ENCODE measurements at places on chromosomes 7 and 10. TPM values are rescaled to one million over a fixed set of nuclear protein-coding genes. Genes with fewer than 3 reads are reported as not detected.
A peak's percentile ranks its signal among the peaks of the same experiment; 100 is the strongest.

DNA sequence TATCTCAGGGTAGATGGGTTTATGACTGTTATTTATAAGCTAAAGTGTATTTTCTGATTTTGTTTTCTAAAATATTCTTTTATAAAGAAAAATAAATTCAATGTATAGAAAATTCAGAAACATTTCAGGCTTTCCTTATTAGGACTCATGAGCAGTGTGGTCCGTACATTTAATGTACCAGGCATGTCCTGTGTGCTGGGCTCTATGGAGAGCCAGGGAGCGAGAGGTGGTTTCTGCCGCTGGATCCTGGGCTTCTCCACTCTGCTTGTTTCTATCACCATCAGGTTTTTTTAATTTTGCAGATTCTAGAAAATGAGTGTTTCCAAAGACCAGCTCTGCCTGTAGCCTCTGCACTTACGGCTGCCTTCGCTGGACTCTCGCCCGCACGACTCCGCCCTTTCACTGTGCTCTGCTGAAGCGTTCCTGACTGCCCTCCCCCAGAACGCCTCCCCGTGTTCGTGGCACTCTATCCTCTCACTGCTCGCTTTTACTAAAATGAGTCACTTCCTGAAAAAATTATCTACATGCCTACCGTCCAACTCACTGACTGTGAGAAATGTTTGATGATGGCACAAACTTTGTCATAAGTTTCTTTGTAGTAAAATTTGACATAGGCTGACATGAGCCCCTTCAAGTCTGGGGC is 188.5 kb downstream of the ZMYND11 start:
- DNase-seq, result no peak

DNA sequence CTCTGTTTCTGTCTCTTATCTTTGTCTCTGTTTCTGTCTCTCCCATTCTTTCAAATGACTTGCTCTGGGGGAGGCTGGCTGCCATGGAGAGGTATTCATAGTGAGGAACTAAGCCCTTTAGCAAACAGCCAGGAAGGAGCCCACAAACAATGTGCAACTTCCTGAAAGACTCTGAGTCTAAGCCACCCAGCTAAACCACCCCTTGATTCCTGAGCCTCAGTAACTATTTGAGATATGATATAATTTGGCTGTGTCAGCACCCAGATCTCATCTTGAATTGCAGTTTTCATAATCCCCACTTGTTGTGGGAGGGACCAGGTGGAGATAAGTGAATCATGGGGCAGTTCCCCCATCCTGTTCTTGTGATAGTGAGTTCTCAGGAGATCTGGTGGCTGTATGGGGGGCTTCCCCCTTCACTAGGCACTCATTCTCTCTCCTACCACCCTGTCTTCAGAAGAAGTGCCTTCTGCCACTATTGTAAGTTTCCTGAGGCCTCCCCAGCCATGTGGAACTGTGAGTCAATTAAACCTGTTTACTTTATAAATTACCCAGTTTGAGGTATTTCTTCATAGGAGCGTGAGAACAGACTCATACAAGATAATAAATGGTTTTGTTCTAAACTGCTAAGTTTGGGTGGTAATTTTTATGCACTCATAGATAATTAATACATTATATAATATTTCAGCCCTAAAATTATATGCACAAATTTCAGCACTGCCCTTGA is 121.2 kb upstream of the FOXP2 start:
- DNase-seq, result no peak

DNA sequence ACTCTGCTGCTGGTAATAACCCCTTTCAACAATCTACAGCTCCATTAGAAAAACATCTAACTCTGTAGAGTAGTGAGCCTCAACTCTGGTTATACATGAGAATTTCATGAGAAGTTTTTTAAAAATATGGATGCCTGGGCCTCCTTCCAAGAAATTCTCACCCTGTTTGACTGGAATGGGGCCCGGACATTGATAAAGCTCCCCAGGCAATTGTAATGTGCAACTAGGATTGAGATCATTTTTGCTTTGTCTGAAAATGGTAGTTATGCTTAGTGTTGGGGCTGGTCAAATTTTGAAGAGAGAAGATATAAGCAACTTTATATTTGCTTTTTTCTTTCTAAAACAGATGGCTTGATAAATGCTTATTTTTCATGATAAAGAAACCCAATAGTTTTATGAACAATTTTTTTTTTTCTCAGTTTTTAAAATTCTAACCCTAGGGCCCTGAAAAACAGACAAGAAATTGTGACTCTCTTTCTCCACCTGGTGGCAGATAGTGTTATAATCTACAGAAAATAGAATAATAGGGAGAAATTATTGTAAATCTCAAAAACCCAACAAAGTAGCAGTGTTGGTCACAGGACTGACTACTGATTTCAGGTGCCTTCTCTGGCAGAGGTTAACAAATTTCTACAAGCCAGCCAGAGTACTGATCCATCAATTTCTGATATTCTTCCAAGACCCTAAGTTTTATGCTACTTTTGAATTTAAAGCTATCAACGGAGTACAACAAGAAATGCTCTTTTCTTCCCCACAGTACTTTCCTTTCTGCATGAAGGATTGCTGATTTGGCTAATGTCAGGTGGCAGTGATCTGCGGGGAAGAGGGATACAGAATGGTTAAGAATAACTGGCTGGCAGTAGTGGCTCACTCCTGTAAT is 174.8 kb downstream of the DKK1 start:
- peak; percentile 28 for DNase-seq

GNAI1 gene
- 131 TPM for polyA plus RNA-seq

DNA sequence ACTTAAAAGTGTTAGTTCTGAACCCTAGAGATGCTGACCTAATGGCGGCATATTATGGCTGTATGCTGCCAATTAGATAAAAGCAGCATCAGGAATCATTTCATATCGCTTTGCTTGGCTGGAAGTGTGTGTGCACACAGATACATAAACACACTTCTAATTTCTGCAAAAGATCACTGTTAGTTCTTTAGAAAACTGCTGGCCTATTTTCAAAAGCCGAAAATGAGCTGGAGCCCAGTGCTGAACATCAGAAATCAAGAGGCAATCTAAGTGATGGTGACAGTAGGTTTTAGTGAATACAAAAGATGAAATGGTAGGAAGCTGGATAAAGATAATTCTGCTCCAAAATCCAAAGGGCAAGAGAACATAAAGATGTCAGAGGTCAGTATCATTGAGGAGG is 745.8 kb upstream of the LRRTM3 start:
- DNase-seq, result no peak

DNA sequence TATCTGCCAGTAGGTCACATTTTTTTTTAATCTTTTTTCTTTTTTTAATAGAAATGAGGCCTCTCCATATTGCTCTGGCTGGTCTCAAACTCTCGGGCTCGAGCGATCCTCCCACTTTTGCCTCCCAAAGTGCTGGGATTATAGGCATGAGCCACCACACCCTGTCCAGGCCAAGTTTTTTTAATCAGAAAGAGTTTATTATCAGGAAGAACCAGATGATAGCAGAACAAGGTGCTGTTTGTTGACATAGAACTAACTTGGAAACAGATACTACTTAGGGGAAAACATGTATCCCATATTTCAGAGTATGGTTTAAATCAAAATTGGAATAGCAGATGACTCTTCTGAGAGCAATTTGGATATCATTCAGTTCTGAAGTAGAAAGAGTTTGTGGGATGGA is 118.6 kb downstream of the NRF1 start:
- DNase-seq, result no peak

ANXA8L1 gene
- polyA plus RNA-seq, result 0.42 TPM

MDFIC gene
- polyA plus RNA-seq, result 31.0 TPM

MSRB2 gene
- polyA plus RNA-seq, result 43.4 TPM

- no peak for DNase-seq
Observed at GRCh38 chr7:151565541-151565940, 45.8 kb upstream of the RHEB start.

GRCh38 chr10:43734716-43735115 is 86.0 kb upstream of the ZNF32 start:
- no peak for DNase-seq

DNA sequence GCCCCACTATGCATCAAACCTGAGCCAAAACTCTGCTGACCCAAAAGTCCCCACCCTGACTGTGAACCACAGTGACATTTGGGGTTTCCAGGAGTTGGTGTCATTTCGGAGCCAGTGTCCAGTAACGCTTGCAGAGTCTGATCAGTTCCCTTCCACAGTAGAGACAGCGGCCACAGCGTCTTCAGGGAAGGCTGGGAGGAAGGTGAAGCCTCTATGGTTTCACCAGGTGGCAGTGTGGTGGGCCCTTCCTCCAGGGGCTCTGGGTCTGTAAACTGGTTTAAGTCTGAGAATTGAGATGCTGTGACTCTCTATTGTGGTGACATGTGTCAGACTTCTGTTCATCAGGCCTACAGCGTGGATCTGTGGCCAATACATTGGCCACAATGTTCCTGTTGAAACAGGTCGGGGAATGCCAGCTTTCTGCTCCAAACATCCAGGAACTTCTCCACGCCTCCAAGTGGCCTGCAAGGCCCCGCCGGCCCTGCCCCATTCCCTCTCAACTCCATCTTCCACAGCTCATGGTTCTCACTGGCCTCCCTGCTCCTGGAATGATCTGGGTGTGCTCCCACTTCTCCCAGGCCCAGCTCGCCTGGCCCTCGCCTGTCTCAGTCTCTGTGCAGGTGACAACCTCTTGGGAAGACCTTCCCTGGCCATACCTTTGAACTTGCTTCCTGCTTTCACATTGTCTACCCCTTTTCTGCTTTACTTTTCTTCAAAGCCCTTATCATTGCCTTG is 124.5 kb upstream of the FAM20C start:
- no peak for DNase-seq

FRG2B gene
- not detected for polyA plus RNA-seq

- no peak for DNase-seq
Observed at GRCh38 chr10:55160655-55161283, 359.7 kb upstream of the PCDH15 start.

GRCh38 chr7:139111147-139111546 is 1.6 kb upstream of the ZC3HAV1 start:
- no peak for DNase-seq

ANTXRL gene
- not detected for polyA plus RNA-seq

DNA sequence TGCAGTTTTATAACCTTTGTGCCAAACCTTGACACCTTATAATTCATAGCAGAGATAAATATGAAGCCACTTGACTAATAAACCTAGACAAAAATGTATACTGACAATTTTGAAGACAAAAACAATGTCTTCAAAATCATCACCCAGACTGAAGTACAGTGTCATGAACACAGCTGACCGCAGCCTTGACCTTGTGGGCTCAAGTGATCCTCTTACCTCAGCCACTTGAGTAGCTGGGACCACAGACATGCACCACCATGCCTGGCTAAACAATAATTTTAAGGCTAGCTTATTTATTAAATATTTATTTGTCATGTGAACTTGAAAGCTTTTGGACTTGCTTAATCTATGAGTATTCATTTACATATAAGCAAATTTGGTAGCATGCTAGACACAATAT is 24.3 kb downstream of the IL6 start:
- DNase-seq, result no peak

HOXA6 gene
- polyA plus RNA-seq, result 43.2 TPM

DNA sequence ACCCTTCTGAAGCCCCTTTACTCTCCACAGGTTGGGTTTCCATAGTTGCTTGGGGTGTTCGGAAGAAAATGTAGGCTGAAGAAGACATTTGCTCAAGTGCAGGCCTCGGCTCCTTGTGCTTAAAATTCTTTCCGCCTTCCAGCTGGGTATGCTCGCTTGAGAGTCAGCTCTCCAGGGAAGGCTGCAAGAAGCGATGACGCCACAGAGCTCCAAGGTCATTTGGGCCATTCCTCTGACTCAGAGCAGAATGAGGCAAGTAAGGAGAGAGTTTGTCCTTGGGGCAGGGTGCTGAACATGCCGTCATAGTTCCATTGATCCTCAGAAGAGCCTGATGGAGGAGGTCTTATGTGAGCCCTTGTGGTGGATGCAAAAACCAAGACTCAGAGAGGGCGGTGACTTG is 27.4 kb upstream of the HSPA12A start:
- no peak for DNase-seq

AFAP1L2 gene
- polyA plus RNA-seq, result 41.6 TPM

- no peak for DNase-seq
Observed at GRCh38 chr10:61961278-61961677, 59.8 kb downstream of the ARID5B start.

DNA sequence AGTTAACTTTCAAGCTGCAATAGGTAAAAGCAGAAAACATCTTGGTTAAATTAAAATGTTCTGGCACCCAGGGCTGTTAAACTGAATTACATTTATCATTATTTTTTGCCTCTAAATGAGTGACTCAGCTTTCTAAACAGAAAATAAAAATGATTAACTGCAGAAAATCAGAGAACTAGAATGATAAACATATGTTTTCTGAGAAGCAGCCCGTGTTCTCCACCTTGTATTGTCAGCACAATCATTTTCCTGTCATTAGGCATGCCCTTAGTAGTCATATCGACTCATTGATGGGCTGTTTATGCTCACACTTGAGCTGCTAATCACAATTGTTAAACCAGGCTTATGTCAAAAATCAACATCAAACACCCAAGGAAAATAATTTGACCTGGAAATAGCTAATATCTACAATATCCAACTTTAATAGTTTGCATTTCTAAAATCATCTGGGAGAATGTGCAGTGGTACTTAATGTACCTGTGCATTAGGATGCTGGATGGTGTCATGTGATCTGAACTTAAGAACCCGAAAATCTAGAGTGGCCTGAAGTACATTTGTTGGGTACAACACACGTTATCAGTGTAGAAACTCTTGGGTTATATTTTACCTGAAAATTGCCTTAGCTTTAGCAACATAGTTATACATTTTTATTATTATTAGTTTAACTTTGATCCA is 2.3 kb downstream of the MDFIC start:
- DNase-seq, result no peak

DNA sequence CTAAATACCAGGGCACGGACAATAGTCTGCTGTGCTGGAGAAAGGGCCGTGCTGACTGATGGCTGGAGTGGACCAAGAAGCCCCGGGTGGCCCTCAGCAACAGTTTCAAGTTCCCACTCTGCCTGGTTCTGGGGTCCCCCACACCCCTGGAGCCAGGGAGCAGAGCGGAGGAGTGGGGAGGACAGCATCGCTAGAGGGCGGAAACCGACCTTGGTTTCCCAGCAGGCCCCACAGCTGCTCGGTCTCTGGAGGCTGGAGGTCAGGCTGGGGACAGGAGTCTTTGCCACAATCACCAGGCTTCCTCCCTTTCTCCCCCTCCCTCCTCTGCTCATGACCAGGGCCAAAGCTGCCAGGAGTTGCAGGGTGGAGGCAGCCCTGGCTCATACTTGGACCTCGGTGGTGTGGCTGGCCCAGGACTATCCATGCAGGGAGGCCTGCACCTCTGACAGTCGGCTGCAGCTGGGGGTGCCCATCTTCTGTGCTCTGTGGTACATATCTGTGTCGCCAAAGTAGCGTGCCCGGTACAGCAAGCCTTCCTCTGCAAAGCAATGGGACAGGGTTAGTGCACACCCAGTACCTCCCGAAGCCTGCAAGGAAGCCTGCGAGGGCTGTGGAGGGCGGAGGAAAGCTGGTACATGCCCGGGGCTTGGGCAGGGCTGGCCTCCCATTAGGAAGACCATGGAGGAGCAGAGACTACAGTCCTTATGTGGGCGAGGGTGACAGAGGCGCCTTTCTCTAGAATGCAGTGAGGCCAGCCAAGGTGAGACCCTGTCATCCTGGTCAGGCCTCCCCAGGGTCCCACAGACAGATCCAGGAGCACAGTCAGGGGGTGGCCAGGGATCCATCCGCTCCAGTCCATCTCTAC is 19.1 kb downstream of the DNAJB12 start:
- no peak for DNase-seq
